ENCODE measurements at places on chromosomes 16 and 17. TPM values are rescaled to one million over a fixed set of nuclear protein-coding genes. Genes with fewer than 3 reads are reported as not detected.

Gene SNAI3
- 1.5 TPM for total RNA-seq

Gene CCL16
- total RNA-seq, result 0.09 TPM

DNA sequence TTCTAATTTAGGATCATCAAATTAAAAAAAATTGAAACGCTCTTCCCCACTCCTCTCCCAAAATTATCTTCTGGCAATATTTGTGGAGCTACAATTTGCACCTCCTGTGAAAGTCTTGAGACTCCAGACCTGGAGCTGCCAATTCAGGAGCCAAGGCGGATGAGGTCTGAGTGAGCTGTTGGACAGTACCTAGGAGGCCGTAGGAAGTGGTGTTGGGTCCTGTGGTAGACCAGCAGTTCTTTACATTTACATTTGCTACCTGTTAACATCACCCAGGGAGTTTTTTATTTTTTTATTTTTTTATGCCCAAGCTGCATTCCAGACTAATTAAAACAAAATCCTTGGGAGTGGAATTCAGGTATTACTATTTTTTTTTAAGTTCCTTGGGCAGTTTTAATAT, 271.0 kb downstream of the PHKB start:
- DNase-seq, result no peak
- H3K36me3 ChIP-seq, result no peaks in the 10 kb centered on the region
- H3K27me3 ChIP-seq, result no peaks in the 10 kb centered on the region
- no peak overlapping the region for H3K4me3 ChIP-seq
- no peak overlapping the region for H3K27ac ChIP-seq
- no peaks in the 10 kb centered on the region for H3K4me1 ChIP-seq

DNA sequence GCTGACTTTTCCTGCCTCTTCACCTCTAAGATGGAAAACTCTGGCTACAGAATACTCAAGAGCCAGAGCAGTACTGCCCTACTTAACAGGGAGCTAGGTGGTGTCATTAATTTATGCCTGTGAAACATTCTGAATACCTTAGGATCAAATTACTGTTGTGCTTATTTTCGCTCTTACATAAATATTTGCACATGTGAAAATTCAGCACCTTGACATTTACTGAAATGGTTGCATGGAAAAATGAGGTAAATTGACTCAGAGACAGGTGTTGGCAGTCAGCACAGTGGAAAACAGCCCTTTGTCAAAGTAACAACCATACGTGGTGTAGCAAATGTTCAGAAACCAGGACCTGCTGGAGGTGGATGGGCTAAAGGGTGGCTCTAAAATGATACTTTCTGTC, 193.6 kb downstream of the CDH8 start:
- H3K27ac ChIP-seq, result no peak overlapping the region
- H3K27me3 ChIP-seq, result no peaks in the 10 kb centered on the region
- H3K4me3 ChIP-seq, result no peak overlapping the region

DNA sequence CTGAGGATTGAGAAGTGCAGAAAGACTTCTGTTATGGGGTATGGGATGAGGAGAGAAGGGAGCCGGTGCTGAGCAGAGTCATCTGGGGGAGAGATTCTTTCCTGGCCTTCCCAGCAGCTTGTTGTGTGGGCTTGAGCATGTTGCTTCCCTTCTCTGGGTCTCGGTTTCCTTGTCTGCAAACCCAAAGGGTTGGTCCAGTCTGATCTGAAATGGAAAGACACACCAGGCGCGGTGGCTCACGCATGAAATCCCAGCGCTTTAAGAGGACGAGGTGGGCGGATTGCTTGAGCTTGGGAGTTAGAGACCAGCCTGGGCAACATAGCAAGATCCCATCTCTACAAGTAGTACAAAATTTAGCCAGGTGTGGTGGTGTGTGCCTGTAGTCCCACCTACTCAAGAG, 6.0 kb downstream of the SOCS3 start:
- DNase-seq, result no peak
- peaks cover 53% of the 10 kb centered on the region for H3K4me1 ChIP-seq
- H3K4me3 ChIP-seq, result no peak overlapping the region
- peaks cover 20% of the 10 kb centered on the region for H3K36me3 ChIP-seq
- H3K27me3 ChIP-seq, result peaks cover 41% of the 10 kb centered on the region

- H3K4me1 ChIP-seq, result peaks cover 26% of the 10 kb centered on the region
- no peak overlapping the region for H3K27ac ChIP-seq
- no peak for DNase-seq
- peaks cover 3% of the 10 kb centered on the region for H3K36me3 ChIP-seq
- no peaks in the 10 kb centered on the region for H3K27me3 ChIP-seq
- no peak overlapping the region for H3K4me3 ChIP-seq
Measured at GRCh38 chr16:29688172-29688571, 9.2 kb downstream of the QPRT start.

All from thymus (tissue), 14 donors.